ENCODE measurements at places on chromosomes 6 and 20. TPM values are rescaled to one million over a fixed set of nuclear protein-coding genes. Genes with fewer than 3 reads are reported as not detected.

TENT5A gene
- 19.6 TPM for total RNA-seq

GINS1 gene
- total RNA-seq, result 4.0 TPM

SRMS gene
- total RNA-seq, result not detected

NR2E1 gene
- not detected for total RNA-seq

MATN4 gene
- not detected for total RNA-seq

ANKRD66 gene
- total RNA-seq, result not detected

ACTL10 gene
- total RNA-seq, result 2.6 TPM

DAAM2 gene
- 13.6 TPM for total RNA-seq

SLC39A7 gene
- 210 TPM for total RNA-seq

BPIFB1 gene
- total RNA-seq, result not detected

LIME1 gene
- 2.1 TPM for total RNA-seq

BTBD9 gene
- total RNA-seq, result 12.1 TPM

BMP6 gene
- total RNA-seq, result 5.4 TPM

NOX3 gene
- total RNA-seq, result not detected

CCN5 gene
- 0.93 TPM for total RNA-seq

SLA2 gene
- total RNA-seq, result not detected

ZNF165 gene
- 0.26 TPM for total RNA-seq

CTCFL gene
- not detected for total RNA-seq

HLA-DMA gene
- 0.79 TPM for total RNA-seq

Measured in aortic smooth muscle cell (primary cell).